ENCODE measurements at places on chromosomes 4 and X.
A peak's percentile ranks its signal among the peaks of the same experiment; 100 is the strongest.

GRCh38 chr4:26028793-26029567 is 115.0 kb downstream of the SMIM20 start:
- no peak for DNase-seq

- DNase-seq = no peak
Measured at GRCh38 chr4:5990446-5991160, 27.6 kb downstream of the C4orf50 start.

- DNase-seq = peak; percentile 56
Measured at GRCh38 chr4:41339812-41340809, 83.4 kb downstream of the UCHL1 start.

DNA sequence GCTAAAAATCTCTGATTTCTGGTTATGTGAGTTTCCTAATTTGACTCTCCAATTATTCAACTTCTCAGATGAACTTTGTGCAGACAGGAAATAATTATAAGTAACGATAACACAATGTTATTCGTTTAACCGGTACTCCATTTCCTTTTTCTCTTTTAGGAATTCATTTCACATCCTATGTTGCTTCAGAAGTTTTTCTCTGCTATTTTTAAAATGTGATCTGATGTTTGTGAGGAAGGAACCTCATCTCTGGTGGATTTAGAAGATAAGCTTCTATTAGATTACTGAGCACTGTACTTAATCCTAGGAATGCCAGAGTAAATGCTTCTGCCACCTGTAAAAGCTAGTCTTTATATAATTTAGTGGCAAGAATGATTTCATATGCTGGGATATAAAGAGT is 116.0 kb upstream of the ETNPPL start:
- no peak for DNase-seq

- DNase-seq = no peak
Measured at GRCh38 chrX:53729751-53730150, 43.2 kb upstream of the HUWE1 start.

GRCh38 chrX:38961936-38962335 is 160.7 kb downstream of the MID1IP1 start:
- no peak for DNase-seq

GRCh38 chr4:146488495-146489174 is 33.1 kb downstream of the SLC10A7 start:
- DNase-seq = no peak

- DNase-seq = no peak
Measured at GRCh38 chr4:7264694-7265093, 72.4 kb downstream of the SORCS2 start.

- DNase-seq = no peak
Measured at GRCh38 chr4:175823015-175823742, 11.1 kb upstream of the GPM6A start.

GRCh38 chrX:153897899-153898298 is 6.6 kb upstream of the AVPR2 start:
- DNase-seq = no peak

DNA sequence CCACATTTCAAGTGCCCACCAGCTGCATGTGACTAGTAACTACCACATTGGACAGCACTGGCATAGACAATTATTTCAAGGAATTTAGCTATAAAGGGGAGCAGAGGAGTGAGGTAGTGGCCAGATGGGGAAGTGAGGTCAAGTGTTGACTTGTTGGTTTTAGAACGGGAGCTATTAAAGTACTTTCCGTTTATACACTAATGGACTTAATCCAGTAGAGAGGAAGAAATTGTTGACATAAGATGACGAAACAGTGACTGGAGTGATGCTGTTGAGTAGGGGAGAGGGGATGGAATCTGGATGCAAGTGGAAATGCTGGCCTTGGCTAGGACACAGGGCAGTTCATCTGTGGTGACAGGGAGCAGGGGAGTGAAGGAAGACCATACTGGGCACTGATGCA is 154.4 kb downstream of the AMMECR1 start:
- no peak for DNase-seq

GRCh38 chr4:22741744-22742143 is 49.0 kb downstream of the GBA3 start:
- no peak for DNase-seq

- DNase-seq = no peak
Measured at GRCh38 chrX:38864165-38864564, 62.9 kb downstream of the MID1IP1 start.

GRCh38 chr4:793093-793861 is 32.7 kb downstream of the CPLX1 start:
- no peak for DNase-seq

DNA sequence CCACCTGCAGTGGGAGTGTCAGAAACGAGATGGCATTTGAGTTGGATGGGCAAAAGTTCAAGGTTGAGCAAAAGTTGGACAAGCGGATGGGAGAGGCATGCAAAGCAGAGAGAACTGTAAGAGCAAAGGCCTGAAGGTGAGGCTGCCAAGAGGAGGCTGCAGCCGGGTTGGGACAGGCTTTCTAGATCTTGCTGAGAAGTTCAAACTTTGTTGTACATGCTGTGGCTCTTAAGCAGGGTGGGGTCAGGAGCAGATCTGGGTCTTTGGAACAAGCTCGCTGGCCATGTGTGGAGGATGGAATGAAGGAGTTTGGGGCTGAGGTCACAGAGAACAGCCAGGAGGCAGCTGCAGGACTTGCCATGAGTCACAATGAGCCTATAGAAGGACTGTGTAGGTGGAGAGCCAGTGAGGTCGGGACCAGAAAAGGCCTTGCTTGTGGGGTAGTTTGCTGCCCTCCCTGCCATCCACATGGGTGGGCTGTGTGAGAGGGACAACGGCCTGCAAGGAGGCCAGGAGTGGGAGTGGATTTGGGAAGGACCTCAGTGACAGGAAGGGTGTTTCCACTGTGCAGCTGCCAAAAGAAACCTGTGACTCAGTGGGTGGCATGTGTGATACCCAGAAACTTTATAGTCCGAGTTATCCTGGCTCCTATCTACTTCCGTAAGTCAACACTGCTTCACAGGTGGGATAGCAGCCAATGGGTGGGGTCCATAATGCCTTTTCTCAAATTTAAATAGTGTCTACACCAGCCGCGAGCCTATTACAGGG is 210.4 kb downstream of the MID1IP1 start:
- no peak for DNase-seq

- no peak for DNase-seq
Measured at GRCh38 chr4:105944540-105944939, 49.3 kb downstream of the NPNT start.

DNA sequence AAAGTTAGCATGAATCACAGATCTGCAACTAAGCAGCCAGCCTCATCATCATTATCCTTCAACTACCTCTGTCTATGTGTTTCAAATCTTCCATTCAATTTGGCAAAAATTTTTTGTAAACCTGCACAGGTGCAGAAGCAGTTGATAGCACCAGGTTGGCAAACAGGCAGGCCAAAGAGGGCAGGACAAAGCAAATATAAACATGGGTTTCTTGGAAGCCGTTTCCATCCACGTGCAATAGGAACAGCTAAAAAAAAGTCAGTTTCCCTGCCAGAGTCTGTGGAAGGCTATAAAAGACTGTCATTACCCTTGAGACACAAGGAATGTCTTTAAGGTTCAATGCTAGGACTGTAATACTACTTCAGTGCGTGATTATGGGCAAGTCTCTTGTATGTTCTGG is 253.2 kb downstream of the PDHA2 start:
- DNase-seq = no peak

DNA sequence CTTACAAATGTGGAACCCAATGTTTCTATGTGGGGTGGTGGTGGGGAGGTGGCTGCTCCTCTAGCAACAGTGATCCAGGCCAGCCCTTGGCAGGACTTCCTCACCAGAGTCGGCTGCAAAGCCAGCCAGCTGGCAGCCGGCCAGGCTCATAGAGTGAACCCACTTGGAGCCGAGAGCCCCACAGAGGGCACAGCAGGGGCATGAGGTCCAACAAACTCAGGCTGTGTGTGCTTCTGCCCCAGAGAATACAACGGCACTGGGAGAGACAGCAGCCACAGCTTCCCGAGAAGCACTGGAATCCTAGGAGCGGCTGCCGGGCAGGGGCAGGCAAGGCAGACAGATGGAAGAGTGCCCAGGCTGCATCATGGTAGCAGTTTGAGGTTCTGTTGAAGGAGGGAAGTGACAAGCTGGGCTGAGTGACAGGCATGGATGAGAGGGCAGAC is 23.5 kb upstream of the SOWAHD start:
- no peak for DNase-seq

DNA sequence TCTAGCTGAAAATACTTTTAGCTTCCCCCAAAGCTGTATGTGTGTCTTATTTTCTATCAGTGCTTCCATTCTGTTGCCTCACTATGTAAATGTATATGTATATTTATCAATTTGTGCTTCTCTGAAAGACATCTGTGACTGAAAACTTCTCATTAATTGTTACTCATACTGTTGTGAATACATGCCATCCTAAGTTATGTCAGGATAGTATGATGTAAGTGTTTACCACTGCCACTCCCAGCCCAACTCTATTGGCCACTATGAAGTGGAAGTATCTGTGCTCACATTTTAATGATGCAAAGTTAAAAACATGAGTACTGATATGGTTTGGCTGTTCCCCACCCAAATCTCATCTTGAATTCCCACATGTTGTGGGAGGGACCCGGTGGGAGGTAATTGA is 24.4 kb downstream of the GATB start:
- DNase-seq = no peak

DNA sequence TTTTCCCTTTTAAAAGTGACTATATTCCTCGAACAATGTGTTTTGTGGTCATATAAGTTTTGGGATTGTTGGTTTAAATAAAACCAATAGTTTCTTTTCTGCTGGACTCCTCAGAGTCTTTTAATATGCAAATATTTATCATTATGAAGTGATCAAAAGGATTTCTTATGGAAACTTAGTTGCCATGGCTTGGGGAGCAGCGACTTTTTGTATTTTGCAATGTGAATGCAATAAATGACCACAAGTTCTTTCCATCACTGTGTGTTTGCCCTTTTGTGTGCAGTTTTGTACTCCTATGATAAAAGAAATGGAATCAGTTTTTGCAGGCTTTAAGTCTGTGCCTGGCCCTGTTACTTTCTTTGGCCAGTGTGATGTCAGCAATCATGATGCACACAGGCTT is 68.5 kb upstream of the NUDT6 start:
- no peak for DNase-seq

GRCh38 chrX:151176231-151176750 is at the start of gene GPR50:
Gene GPR50 (plus strand): TSS chrX:151176584. CDS start chrX:151176722, 138 bp downstream.
- no peak for DNase-seq

DNA sequence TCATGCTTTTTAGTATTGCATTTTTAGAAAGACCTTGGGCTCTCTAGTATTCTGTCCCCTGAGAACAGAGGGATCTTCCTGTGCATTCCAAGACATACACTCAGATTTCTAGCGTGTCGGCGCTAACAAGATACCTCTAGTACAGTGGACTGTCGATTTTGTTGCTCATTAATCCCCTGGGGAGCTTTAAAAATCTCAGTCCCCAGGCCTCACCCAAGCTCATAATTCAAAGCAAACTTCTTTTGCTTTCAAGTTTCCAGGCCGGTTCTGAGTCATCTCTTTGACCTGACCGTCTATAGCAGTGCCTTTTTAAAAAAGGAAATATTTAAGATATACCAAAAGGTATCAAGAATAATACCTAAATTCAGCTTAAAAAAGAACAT is 137.0 kb downstream of the AMMECR1 start:
- DNase-seq = no peak

- no peak for DNase-seq
Measured at GRCh38 chr4:26032630-26033317, 118.8 kb downstream of the SMIM20 start.

DNA sequence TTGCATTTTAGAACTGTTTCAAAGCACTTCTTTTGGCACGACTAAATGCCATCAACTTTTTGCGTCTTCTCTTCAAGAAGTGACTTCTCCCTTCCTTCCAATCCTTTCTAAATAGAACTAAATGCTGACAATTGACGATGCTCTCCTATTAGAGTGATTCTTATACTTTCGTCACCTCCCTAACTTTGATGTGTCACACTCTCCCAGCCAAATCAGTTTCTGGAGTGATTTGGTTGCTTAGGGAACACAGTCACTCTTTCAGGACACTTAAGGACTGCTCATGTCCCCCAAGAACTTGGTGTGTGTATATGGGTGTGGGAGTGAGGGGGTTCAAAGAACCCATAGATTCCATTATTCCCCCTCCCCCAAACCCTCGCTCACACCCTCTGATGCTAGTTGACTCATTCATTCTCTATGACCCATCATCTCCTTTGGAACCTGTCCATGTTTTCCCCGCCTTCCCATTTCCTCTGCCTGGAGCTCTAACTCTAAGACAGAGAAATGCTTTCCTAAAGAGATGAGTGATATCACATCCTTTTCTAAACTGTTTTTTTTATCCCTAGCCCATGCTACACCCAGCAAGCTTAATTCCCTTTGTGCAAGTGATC is 26.8 kb upstream of the AREG start:
- DNase-seq = no peak

- DNase-seq = no peak
Measured at GRCh38 chrX:152044383-152044782, 69.9 kb upstream of the GABRE start.

- DNase-seq = no peak
Measured at GRCh38 chr4:122621016-122621507, at the start of gene IL21. Gene IL21 (minus strand): TSS chr4:122621066. CDS start chr4:122621011, 55 bp downstream.

- no peak for DNase-seq
Measured at GRCh38 chr4:76206222-76206942, 7.2 kb downstream of the SCARB2 start.

GRCh38 chrX:7220121-7220520 is 72.2 kb upstream of the PUDP start:
- DNase-seq = no peak

- DNase-seq = no peak
Measured at GRCh38 chrX:7170898-7171297, 22.9 kb upstream of the PUDP start.

GRCh38 chr4:88735564-88735963 is 37.9 kb upstream of the NAP1L5 start:
- DNase-seq = no peak

- no peak for DNase-seq
Measured at GRCh38 chr4:47198791-47199190, 167.4 kb downstream of the GABRB1 start.

DNA sequence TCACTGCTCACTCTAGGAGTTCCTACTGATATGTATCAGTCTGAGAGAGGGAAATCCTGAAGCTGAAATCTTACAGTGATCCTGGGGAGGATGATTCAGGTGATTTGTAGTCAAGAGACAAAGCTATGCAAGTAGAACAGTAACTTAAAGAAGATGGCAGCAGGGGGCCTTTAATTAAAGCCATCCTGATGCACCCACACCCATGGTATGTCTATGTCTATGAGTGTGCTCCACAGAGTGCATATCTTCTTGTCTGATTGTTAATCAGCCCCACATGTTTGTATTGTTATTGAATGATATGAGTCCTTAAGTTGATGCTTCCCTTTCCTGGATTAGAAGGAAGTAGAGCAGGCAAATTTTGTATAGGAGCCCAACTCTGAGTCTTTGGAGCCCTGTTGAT is 78.8 kb downstream of the NHS start:
- DNase-seq = no peak

GRCh38 chr4:26709246-26709645 is 125.4 kb downstream of the TBC1D19 start:
- DNase-seq = no peak

GRCh38 chr4:95215991-95216605 is 332.7 kb downstream of the UNC5C start:
- no peak for DNase-seq

- no peak for DNase-seq
Measured at GRCh38 chr4:663438-664428, 10.3 kb downstream of the ATP5ME start.
